ENCODE measurements at places on chromosomes 2 and 18.

- no peak for DNase-seq
Measured at GRCh38 chr2:9031246-9031645, 27.8 kb upstream of the MBOAT2 start.

DNA sequence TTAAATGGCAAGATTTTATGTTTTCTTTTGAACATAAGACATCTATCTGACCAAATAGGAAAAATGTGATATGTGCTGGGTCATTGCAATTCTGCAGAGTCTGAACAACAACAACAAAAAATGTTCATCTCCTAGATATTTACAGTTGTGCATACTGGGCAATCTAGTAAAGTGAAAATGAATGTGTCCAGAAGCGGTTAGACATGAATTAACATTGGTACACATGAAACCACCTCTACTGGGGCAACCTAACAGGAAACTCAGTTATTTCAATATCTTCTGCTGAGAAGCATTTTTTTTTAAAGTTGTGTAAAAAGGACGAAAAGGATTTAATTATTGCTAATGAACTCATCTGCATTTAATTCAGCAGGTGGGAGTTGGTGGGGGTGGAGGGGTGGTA lies 76.9 kb downstream of the DHRS9 start:
- no peak for DNase-seq

GRCh38 chr2:71100195-71100964 lies 29.6 kb downstream of the MCEE start:
- no peak for DNase-seq

GRCh38 chr2:164621764-164622105 lies 453 bp upstream of the GRB14 start:
- DNase-seq: peak; percentile 65

DNA sequence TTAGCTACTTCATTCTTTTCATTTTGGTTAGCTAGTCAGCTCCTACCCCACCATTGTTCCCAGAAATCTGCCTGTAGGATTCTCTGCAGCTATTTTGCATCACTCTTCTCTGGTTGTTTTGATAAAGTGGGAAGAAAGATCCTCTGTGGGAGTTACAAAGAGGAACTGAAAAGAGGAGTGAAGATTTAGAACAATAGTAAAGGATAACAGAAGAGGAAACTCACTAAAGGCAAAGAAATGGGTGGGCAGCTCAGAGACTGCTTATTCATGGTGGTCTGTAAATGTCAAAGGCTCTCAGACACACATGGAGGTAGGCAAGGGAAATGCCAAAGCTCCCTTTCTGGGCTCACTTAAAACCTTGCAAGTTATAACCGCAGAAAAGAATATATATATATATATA lies 17.2 kb upstream of the CD207 start:
- DNase-seq: no peak

DNA sequence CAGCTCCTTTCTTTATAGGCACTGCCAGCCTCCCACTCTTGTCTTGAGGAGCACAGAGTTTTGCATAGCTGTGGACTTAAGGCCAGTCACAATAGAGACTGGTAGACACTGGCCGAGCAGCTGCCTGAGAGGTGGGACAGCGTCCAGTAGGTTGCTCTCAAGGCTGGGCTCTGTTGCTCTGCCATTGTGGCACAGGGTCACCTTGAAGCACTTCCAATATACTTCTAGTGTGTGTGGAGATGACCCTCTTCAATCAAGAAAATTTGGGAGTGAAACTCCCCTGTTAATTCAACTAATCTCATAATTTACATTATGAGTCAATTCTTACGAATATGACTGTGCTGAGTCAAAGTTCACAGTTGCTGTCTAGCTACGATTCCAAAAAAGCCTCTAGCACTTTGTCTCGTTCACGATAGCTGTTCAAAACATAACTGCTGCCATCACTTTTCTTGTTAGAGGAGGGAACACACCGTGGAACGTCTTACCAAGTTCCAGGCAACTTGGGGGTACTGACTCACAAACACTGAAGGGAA lies 636.2 kb downstream of the EPHA4 start:
- DNase-seq: no peak

DNA sequence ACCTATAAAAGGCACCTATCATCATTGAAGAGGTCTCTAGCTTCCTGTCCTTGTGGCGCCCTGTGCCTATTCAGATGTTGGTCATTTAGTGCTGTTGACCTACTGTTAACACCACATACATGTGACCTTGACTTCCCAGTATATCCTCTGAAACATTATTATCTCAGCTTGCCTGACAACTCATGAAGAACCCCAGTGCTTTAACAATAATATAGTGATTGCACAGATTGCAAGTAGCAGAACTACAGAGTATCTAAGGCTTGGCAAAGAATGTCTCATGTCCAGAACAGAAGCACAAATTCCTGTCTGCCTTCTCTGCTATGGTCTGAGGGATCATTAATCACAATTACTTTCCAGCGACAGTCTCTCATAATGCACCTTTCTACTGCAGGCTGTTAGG lies 165.3 kb downstream of the LCLAT1 start:
- no peak for DNase-seq
